ENCODE measurements at places on chromosomes 5 and 9.

- DNase-seq, result no peak
These were observed 350.3 kb upstream of the ACTBL2 start for GRCh38 chr5:57832875-57833274.

DNA sequence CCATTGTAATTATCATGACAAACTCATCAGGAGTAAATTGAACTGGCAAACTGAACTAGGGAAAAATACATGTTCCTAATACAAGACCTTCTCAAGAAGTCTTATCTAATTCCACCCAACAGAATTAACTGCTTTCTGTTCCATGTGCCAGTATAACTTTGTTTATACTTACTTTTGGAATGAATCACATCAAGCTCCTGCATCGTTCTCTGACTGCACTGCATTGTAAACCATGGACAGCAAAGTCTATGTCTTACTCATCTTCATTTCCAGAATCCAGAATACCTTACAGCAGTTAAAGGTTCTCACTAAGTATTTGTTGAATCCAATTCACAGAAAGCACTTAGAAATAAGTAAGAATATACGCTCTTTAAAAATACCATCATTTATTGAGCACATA is 102.8 kb downstream of the PLK2 start:
- DNase-seq, result no peak

DNA sequence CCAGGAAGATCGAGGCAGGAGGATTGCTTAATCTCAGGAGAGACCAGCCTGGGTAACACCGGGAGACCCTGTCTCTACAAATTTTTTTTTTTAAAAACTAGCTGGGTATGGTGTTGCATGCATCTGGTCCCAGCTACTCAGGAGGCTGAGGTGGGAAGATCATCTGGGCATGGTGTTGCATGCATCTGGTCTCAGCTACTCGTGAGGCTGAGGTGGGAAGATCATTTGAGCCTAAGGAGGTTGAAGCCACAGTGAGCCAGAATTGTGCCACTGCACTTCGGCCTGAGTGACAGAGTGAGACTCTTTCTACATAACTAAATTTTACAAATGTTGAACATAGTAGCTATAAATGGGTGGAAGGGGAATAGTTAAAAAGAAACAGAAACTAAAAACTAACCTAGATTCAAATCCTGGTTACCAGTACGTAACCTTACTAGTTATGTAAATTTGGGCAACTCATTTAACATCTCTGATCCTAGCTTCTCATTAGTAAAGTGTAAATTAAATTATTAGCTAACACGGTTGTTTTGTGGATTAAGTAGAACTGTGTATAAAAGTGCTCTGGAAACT is 41.7 kb downstream of the TMEM161B start:
- no peak for DNase-seq

GRCh38 chr5:74722271-74722670 is 37.2 kb downstream of the HEXB start:
- DNase-seq, result no peak

GRCh38 chr9:95506428-95506677 is 10.4 kb downstream of the PTCH1 start:
- DNase-seq, result no peak

All from iPS-NIHi11 (cell line).